ENCODE measurements at places on chromosomes 5 and 9.

- DNase-seq: no peak
Observed at GRCh38 chr9:71747576-71747975, 20.7 kb downstream of the CEMIP2 start.

DNA sequence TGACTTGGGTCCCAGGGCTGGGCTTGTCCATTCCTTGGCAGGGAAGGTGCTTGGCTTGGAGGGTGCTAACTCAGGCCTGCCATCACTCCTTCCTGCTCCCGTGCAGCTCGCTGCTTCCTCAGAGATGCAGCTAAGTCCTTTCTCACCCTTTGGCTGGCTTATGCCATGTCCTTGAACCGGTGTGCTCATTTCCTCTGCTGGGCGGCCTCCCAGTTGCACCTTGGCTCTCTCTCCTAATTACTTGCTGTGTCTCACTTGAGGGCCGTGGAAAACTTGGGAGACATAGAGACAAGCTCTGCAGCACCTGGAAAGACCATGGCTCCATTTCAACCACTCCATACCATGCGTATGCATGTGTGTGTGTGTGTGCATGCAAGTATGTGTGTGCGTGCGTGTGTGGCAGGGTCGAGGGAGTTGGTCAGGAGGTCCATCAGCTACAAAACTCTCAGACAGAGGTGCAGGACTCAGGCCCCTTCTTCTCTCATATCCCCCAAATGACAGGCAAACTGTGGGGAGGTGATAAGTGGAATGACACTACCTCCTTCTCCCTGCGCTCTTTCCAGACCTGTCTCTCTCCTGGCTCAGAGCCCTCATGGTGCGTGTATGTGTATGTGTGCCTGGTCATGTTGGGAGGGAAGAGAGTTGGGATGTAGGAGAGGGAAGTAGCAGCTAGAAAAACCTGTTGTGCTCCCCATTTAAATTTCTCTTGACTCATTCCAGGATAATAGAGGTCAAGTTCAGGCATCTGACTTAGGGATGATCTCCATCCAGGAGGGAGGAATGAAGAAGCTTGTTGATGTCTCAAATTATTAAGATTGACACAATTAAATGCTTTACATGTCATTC, 17.6 kb upstream of the MTMR12 start:
- no peak for DNase-seq

- DNase-seq: no peak
Observed at GRCh38 chr5:14186059-14186830, 43.1 kb downstream of the TRIO start.

- DNase-seq: no peak
Observed at GRCh38 chr5:5296051-5296450, 126.4 kb upstream of the ICE1 start.

GRCh38 chr5:177094224-177095087, 7.7 kb downstream of the FGFR4 start:
- DNase-seq: no peak

DNA sequence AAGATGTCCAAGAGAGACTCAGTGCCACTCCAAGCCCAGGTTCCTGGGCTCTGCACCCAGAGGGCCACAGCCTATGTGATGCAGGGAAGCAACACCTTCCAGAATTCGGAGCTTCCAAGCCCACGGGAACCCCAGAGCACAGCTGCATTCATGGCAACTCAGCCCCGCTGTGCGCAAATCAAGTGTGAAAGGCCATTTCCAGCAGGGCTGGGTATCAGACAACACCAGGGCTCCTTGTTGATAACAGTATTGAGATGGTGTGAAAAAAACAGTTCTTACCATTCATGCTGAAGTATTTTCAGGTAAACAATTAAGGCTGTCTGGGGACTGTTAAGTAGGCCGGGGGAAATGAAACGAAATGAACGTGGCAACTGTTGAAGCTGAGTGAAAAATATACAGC, 10.1 kb downstream of the ROR2 start:
- no peak for DNase-seq

DNA sequence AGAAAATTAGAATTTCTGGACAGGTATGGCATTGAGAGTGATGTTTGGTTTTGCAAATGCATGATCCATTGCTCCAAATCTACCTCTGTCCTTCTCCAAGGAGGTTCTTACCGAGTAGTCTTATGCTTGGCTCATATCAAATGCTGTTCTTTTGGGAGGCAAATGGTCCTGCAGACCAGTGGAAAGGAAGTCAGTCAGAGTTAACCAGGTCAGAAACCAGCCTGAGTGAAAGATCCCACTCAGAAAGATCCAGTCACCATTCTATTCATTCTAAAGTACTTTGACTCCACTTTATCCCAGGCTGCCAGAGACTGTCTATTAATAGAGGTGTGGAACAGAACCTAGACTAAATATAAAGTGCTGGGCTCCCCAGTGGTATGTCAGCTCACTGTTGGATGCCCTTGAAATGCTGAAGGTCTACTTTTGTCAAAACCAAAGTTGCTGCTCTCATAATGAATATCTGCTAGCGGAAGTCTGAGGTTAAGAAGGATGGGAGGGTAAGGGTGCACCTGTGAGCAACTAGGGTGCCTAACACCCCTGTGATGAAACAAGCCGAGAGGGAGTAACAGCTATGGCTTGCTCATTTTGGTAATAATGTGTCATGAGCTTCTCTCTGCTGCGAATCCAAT, 302.2 kb downstream of the ZNF608 start:
- no peak for DNase-seq

DNA sequence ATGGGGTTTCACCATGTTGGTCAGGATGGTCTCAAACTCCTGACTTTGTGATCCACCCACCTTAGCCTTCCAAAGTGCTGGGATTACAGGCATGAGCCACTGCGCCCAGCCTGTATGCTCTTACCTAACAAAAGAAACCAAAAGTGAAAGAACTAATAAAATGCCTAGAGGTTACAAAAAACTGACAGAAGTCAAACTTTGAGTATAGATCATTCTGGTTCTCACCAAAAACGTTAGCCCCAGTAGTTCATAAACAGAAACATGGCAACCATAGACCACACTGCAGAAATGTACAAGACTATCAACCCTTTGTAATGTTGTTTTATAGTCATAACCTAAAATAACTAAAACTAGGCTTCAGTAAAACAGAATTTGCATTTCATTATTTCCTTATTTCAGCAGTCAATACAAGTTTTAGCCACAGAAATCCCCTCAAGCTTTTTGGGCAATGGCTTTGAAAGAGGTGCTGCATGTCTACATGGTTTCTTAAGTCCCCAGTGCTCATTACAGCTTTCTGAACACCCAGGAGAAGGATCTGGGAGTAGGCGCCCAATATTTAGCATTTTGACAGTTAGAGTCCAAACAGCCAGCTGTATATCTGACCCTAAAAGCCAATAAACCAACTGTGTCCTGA, 72.5 kb downstream of the EPB41L4A start:
- DNase-seq: no peak

DNA sequence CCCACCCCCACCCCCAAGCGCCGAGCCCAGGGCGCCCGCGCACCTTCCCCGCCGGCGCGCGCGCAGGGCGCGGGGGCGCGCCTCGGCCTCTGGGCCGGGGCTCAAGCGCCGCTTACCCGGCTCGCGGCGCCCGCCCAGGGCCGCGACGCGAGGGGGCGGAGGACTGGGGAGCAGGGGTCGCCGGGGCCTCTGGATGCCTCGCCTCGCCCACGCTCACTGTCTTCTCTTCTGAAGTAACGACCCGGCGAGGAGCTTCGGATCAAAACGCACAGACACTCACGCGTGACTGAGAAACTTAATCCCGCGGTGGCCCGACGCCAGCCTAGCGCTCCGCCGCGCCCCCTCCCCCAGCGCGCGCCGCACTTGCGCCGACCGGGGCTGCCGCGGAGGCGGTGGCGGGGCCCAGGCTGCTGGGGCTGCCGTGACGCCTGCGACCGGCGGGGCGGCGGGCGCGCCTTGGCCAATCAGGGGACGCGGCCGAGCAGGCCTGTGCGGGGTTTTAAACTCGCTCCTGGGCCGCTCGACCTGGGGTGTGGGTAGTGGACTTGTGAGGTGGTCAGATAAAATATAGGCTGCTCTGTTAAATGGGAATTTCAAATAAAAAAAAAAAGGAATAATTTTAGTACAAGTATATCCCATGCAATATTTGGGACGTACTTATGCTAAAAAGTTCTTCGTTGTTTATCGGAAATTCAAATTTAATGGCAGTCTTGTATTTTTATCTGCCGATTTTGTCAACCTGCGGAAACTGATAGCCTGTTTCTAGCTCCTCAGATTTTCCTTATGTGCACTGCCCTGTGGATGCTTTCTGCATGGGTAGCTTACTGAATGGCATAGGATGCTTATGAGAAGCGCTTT, at the start of gene MPDZ:
Gene MPDZ (minus strand): TSS at position 409 of the 858 bp plus-strand sequence. CDS start 29,377 bp downstream, outside the sequence.
- peak; percentile 74 for DNase-seq

GRCh38 chr5:148427370-148428042, 43.7 kb downstream of the FBXO38 start:
- no peak for DNase-seq

- DNase-seq: no peak
Observed at GRCh38 chr5:56852228-56853000, 37.1 kb downstream of the MAP3K1 start.

DNA sequence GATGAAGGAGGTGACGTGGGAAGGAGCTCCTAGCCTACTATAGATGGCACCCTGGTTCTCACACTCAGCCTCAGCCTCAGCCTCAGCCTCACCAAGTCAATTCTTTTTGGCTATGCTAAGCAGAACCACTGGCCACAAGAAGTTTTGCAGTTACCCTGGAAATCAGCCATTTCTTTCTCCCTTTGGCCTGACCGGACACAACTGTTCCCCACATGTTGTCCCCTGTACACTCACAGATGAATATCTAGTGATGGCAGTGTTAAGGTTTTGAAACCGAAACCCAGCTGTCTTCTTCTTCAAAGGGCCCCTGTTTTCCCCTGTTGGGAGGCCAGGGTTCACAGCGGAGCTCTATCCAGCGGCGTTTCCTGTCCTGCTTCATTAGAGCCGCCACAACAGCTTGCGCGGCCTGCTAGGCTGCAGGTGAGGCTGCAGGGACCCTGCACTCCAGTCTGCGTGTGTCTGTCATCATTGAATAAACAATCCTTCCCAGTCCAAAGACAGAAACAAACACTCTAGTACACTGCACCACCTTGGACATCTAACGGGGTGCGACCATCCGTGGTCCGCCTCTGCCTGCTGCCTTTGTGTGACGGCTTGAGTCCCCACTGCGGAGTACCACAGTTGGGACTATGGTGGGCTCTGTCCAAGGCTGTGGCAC, 250.5 kb downstream of the DENND1A start:
- no peak for DNase-seq

- no peak for DNase-seq
Observed at GRCh38 chr5:127875235-127876021, 172.2 kb downstream of the CCDC192 start.

GRCh38 chr5:107135391-107135790, 535.3 kb downstream of the EFNA5 start:
- no peak for DNase-seq

- no peak for DNase-seq
Observed at GRCh38 chr5:140219068-140219991, 44.3 kb downstream of the CYSTM1 start.

DNA sequence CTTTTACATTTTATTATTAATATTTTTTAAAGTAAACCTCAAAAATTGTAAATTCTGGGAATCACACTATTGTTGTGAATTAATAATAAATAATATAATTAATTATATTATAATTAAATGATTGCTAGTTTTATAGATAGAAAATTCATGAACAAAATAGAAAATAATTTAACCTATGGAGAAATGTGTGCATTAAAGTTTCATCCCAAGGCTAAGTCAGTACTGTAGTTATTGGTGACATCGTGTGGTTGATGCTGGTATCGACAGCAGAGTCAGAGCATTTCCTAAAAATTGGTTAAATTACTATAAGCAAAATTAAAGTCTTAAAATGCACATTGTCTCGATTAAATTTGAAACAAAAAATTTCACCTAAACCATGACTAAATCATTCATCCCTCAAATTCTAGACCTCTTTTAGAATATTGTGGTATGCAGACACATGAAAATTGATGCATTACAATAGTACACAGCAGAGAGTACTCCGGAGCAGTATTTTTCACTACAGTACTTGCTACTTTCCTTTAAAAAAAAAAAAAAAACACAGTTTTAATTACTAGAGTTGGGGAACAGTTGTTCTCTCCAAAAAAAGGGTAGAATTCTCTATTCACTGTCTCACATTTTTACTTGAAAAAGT, 73.9 kb downstream of the RORB start:
- DNase-seq: peak; percentile 9

DNA sequence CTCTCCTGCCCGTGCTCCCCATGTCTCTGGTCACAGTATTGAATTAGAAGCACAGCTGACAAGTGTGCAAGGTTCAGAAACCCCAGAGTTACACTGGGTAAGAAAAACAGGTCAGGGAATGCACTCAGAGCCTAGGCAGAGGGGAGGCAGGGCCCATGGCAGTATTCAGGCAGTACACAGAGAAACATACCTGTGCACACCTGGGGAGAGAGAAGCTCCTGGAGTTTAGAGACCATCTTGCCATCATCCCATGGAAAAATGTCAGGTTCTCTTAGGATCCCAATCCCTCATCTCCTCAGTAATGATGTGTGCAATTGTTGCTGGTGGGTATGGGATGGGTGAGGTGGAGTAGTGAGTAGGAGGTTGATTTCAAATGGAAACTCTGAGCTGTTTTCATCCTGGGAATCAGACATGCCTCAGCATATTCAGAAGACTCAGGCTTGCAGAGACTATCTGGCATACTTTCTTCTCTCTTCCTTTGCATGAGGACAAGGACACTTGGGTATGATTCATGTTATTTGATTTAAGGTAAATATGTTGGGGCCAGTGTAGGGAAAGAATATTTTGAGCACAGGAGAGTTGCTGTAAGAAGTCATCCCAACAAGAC, 228.5 kb downstream of the ESM1 start:
- no peak for DNase-seq

GRCh38 chr5:157484768-157485167, 24.8 kb downstream of the NIPAL4 start:
- DNase-seq: no peak

- DNase-seq: no peak
Observed at GRCh38 chr5:60943624-60944023, 1.2 kb downstream of the ERCC8 start.

DNA sequence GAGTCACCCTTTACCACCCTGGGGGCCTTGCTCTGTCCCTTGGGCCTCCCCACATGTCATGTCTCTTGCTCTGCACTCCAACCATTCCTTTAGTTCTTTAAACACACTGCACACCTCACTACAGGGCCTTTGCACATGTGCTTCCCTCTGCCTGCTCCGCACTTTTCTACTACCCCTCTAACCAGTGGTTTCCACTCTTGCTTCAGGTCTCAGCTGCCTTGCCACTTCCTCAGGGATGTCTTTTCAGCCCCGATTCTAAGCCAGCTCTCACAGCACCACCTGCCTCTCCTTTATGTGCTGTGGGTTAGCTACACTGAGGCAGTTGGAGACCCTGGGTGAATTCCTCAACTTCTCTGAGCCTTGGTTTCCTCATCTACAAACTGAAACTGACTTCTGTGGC, 34.6 kb upstream of the GABBR2 start:
- no peak for DNase-seq

DNA sequence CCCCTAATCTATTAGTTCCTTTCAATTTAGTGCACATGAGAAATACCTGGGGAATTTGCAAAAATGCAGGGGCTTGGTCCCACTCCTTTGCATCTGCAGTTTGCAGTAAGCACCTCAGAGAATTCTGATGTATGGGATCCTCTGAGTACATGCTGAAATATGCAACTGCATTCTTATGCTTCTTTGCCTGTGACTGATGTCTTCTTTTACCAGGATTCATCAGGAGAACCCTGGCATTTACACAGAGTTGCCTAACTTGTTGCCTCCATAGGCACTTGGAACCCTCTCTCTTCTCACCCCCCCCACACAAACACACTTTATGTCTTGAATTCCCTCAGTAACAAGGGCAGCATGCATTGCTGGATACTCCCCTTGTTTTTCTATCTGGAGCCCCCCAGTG, 173.1 kb downstream of the KDM4C start:
- no peak for DNase-seq

GRCh38 chr5:150137997-150138396, 17.6 kb downstream of the PDGFRB start:
- no peak for DNase-seq
